ENCODE measurements at places on chromosomes 13 and 19. TPM values are rescaled to one million over a fixed set of nuclear protein-coding genes. Genes with fewer than 3 reads are reported as not detected.

Gene C2CD4C
- total RNA-seq: not detected

Gene CLDN10
- not detected for total RNA-seq

Gene FUZ
- 25.8 TPM for total RNA-seq

Gene IGLON5
- total RNA-seq: not detected

Gene UBE2L5
- not detected for total RNA-seq

Gene ZNF587B
- 20.8 TPM for total RNA-seq

Gene ZNF729
- not detected for total RNA-seq

Gene NR2F6
- total RNA-seq: 33.8 TPM

Gene ARRDC5
- not detected for total RNA-seq

Gene ATP8A2
- 0.06 TPM for total RNA-seq

Gene PSG3
- not detected for total RNA-seq

Gene RNF225
- 0.12 TPM for total RNA-seq

Gene KIR2DL3
- not detected for total RNA-seq

Gene FFAR3
- not detected for total RNA-seq

Gene MTUS2
- total RNA-seq: 0.25 TPM

Gene NKG7
- not detected for total RNA-seq

Gene TMEM272
- total RNA-seq: not detected

Gene THSD8
- not detected for total RNA-seq

Gene PRTN3
- total RNA-seq: not detected

Gene ZNF665
- 4.1 TPM for total RNA-seq

Gene NLRP11
- not detected for total RNA-seq

Gene FFAR2
- not detected for total RNA-seq

Gene ICAM1
- total RNA-seq: 4.9 TPM

Gene ADPRHL1
- 0.37 TPM for total RNA-seq

Gene CD37
- not detected for total RNA-seq

Gene GNG7
- total RNA-seq: under 0.01 TPM

Gene CYP2F1
- total RNA-seq: not detected

Gene FLT1
- 5.4 TPM for total RNA-seq

All from aortic smooth muscle cell (primary cell).